SK-N-SH (cell line): ENCODE measurements at places on chromosomes 3 and 15.

- DNase-seq, result no peak
Measured at GRCh38 chr15:95563634-95564033, 766.9 kb upstream of the NR2F2 start.

DNA sequence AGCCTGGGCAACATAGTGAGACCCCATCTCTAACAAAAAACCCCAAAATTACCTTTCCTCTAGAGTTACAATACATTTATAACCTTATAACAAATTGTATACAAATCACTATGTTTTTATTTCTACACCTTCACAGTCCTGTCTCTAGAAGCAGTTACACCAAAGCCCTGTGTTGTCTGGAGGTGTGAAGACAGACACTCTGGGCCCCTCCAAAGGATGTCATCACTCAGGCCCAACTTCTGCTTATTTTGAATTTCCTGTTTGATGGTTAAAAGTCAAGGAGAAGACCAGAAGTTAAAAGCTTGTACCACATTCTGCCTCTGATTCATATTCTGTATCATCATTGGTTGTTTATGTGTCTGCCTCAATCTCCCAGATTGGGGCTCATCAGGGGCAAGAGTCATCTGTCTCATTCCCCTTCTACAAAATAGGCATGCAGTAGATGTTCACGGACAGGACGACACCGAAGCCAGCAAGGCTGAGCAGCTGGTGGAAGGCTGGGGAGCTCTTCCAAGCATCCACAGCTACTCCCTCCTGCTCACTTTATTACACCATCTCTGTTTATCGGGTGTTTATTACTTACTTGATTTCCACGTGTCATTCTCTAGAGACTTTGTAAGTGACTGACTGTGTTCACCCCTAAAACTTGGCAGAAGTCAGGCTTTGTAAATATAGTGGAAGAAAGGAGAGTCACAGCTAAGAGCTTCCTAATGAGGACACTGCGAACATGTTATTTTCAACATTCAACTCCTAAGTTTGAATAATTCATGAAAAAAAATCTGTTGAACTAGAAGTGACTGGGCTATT lies 136.8 kb upstream of the ANKRD28 start:
- DNase-seq, result no peak

- peak; percentile 23 for DNase-seq
Measured at GRCh38 chr3:52525680-52526561, 7.7 kb downstream of the NT5DC2 start.

GRCh38 chr3:9390265-9390888 lies 7.0 kb upstream of the SETD5 start:
- no peak for DNase-seq
